ENCODE measurements at places on chromosomes 3 and 15. TPM values are rescaled to one million over a fixed set of nuclear protein-coding genes. Genes with fewer than 3 reads are reported as not detected.

The MCTP2 gene
- total RNA-seq, result 0.13 TPM

DNA sequence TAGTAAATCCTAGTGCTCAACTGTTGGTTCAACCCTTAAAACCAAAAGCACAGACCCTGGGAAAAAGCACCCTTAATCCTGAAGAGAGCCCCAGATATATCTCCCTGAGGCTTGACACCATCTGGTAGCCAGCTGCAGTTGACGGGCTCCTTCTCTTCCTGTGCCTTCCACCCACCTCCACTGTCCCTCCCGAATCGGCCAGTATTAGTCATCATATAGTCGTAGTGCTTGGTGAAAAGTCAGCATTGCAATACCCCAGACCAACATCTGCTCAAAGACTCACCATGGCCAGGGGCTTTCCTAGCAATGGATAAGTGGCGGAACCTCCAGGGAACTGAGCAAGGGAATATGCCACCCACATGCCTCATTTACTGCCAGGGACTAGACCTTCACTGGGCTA is 125.6 kb upstream of the CRBN start:
- DNase-seq, result peak; percentile 7

DNA sequence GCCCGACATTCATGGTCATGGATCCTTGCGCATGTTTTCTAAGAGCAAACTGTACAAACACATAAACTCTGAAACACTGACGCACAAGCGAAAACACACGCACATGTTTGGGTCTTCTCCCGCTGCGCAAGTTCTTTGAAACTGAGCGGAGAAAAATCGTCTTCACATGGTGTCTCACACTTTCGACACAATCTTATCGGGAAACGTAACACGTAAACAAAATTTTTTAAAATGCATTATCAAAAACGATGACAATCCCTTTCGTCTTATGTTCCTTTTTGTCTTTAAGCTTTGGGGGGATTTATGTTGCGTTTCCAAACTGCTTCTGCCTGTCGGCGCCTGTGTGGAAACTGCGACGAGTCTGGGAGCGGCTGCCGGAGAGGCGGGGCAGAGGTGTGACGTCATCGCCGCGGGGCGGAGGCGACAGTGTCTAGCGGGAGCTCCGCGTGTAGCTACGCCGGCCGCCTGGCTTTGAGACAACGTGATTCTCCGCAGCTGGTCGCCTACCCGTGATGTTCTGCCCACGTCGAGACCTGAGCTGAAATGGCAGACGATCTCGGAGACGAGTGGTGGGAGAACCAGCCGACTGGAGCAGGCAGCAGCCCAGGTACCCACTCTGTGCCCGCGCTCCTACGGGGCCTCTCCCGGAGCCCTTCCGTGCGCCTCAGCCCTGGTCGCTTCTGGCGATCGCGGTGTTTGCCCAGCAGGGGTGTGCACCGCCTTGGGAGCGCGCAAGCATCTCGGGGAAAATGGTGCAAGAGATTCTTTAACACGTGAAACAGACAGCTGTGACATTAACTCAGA is at the start of gene CMSS1:
Gene CMSS1, plus strand, starts transcription at position 426 of the 804 bp plus-strand sequence.
- peak; percentile 96 for DNase-seq

DNA sequence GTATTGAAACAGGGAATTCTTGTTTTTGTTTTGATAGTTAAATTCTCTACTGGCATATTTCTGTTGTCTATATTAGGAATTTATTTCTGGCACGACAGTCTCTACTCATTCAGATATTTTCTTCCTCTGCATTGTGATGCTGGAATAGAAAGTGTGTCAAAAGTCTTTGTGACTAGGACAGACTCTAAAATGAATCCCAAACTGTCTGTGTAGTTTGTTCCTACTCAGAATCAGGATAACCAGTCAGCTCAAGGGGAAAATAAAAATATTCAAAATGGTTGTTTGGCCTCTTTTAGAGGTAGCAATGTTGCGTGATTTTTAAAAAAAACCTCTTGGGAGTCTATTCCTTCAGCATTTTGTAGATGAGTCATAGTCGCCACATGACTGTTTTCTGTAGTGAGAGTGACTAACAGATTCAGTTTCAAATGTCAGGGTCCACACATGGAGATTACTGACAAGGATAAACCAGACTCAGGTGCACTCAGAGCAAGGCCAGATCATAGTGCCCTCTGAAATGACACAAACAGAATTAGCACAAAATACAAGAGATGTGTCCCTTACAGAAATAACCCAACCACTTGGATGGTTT is 13.1 kb downstream of the SLC7A14 start:
- DNase-seq, result no peak

GRCh38 chr15:89822611-89822950 is 7.9 kb upstream of the ANPEP start:
- DNase-seq, result no peak
